PC-3 (cell line): ENCODE measurements at places on chromosomes 4 and X. TPM values are rescaled to one million over a fixed set of nuclear protein-coding genes. Genes with fewer than 3 reads are reported as not detected.

DNA sequence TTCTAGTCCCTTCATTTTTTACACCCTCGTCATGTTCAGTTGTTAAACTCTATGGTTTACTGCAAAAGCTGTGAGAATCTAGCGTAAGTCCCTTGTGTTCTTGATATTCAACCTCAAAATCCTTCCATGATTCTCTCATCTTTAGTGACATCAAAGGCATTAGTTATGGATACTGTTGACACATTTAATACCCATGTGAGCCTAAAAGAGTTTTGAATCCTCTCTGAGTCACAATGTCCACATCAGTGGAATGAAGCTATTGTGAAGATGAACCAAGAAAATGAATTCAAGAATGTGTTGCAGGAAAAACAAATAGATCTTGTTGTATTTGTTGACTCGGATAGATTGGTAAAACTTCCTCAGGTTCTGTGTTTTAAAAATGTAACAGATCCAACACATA is 394.7 kb upstream of the ATOH1 start:
- peak; percentile 37 for DNase-seq

- no peak for DNase-seq
Measured at GRCh38 chr4:150909116-150909515, 106.0 kb downstream of the LRBA start.

EGF gene
- 3.9 and 6.1 TPM in 2 replicates for total RNA-seq

GAB3 gene
- total RNA-seq: 3.1 TPM in 1 of 2 replicates, not detected in the other
